Endothelial cell of umbilical vein (primary cell): ENCODE measurements at places on chromosomes 6 and 20. TPM values are rescaled to one million over a fixed set of nuclear protein-coding genes. Genes with fewer than 3 reads are reported as not detected.
A peak's percentile ranks its signal among the peaks of the same experiment; 100 is the strongest.

GRCh38 chr6:161238500-161238899, 35.4 kb downstream of the AGPAT4 start:
- no peak for DNase-seq

DNA sequence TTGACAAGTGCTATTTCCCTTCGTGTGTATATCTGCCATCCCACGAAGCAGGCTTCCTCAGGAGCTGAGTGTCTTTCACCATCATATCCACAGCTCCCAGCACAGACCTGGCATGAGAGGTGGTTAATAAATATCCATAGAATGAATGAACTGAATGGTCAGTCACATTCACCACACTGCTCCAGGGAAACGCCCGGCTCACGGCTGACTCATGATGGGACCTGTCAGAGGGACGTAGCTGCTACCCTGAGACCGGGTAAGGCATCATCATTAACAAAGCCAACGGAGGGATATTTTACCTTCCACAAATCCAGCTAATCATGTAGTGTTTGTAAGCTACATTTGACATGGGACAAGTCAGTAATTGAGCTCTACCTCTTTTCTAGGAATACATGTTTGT, 12.5 kb downstream of the AGPAT4 start:
- DNase-seq: no peak

- no peak for DNase-seq
These were observed 71.9 kb upstream of the IYD start for GRCh38 chr6:150296890-150297289.

Gene CLVS2
- not detected in 2 replicates for polyA plus RNA-seq

GRCh38 chr6:136250686-136251008, 536 bp upstream of the MTFR2 start:
- no peak for DNase-seq

Gene LYRM2
- 6.3 and 11.8 TPM in 2 replicates for polyA plus RNA-seq

DNA sequence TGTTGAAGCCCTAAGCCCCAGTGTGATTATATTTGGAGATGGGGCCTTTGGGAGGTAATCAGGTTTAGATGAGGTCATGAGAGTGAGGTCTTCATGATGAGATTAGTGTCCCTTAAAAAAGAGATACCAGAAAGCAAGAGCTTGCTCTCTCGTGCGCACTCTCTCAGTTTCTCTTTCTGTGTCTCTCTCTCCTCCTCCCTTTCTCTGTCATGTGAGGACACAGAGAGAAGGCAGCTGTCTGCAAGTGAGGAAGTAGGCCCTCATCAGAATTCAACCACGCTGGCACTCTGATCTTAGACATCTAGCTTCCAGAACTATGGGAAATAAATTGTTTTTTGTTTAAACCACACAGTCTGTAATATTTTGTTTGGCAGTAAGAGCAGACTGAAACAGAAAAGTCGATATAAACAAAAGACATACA, 180.5 kb downstream of the IBTK start:
- peak; percentile 73 for DNase-seq

Gene DEF6
- 0.43 and 0.59 TPM in 2 replicates for polyA plus RNA-seq

GRCh38 chr20:49508435-49509199, 26.1 kb upstream of the KCNB1 start:
- DNase-seq: peak; percentile 44

Gene PABPC1L
- polyA plus RNA-seq: 12.6 and 14.2 TPM in 2 replicates

- no peak for DNase-seq
These were observed 31.4 kb downstream of the RGS17 start for GRCh38 chr6:153099636-153100035.

DNA sequence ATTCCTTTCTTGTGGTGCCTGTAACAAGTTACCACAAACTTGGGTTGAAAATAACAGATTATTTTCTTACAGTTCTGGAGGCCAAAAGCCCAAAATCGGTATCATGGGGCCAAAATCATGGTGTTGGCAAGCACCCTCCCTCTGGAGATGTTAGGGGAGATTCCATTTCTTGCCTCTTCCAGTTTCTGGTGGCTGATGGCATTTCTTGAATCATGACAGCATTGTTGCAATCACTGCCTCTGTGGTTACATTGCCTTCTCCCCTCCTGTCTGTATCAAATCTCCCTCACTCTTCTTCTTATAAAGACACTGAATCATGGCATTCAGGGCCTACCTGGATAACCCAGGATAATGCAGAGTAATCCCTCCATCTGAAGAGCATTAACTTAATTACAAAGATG, 17.9 kb upstream of the TENT5A start:
- no peak for DNase-seq

Gene POU3F2
- polyA plus RNA-seq: not detected in 2 replicates

DNA sequence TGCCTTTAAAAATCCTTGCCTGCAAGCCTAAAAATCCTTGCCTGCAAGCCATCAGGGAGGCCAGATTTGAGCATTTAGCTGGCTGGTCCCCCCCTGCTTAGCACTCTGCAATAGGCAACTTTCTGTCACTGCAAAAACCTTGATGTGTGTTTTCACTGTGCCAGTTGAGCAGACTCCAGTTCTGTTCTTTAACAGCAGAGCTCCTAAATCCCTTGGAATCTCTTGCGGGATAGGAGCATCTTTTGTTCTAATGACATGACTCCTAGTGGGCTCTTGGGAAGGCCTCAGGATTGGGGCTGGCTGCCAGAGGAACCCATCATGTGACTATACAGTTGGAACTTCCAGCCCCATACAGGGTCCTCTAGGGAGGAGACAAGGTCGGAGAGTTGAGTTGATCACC, 50.4 kb downstream of the FAM184A start:
- DNase-seq: no peak

DNA sequence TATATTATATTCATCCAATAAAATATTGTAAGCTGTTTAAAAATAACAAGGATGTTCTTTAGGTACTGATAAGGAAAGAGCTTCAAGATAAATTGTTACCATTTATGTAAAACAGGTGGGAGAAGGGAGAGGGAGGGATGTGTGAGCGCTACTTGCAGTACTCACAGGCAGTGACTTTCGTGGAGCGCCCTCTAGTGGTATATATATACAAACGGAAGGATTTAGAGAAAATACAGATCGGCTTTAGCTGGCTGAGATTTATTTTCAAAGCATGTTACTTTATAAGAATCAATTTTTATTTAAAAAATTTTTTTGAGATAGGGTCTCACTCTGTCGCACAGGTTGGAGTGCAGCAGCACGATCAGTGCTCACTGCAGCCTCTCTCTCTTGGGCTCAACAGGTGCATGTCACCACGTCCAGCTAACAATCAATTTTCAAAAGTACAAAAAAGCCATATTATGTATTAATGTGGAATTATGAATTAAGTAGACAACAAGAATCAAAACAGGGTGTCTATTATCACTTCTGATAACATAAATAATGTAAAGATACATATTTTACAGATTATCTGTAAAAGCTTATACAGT, 3.3 kb upstream of the MOG start:
- DNase-seq: peak; percentile 66

- DNase-seq: peak; percentile 76
These were observed 47.1 kb downstream of the DST start for GRCh38 chr6:56595490-56596122.

DNA sequence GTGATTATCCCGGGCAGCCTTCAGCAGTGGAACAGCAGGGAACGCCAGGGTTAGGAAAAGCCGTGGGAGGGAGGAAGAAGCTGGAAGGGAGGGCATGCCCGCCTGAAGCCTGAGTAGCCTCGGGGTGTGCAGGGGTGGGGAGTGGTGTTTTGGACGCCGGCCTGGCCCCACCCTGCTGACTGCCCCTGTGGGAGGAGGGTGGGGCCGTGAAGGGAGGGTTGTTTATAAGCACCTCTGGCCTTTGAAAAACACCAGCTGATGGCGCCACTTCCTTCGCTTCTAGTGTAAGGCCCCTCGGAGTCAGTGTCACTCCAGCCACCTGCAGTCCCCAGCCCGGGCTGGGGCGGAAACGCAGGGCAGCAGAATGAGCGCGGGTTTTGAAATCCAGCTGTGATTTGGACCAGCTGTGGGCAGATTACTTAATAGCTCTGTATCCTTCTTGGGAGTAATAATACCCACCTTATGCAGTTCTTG, 52.8 kb upstream of the BMP6 start:
- DNase-seq: peak; percentile 15

- no peak for DNase-seq
These were observed 350.7 kb upstream of the RNF24 start for GRCh38 chr20:4366076-4366475.

DNA sequence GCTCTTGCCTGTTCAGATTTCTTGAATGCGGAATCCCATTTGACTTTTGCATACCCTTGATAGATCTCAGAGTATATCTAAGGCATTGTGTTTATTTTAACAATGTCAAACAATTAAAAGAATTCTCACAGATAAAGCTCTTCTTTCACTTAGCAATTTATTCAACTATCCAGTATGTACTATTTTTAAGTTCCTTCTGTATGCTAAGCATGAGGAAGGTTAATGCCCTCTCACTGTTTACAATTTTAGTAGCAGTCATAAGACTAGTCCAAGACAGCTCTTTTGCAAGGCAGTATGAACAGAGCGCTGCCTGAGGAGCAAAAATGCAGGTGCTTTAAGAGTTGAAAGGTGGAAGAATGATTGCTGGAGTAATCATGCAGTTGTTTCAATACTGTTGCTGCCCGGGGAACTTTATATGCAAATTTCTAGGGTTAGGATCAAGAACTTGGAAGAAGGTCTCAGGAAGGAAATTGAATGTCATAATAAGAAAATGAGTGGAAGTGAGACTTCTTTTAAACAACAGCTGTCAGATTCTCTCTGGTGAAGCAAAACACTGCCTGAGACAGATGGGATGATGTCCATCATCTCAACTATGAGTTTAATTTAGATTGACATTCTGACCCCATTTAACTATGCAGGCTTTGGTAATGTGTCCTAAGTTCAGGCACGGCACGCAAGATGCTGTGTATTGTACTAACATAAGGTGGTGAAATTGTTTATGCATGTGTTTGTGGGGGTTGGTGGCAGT, 1303.5 kb upstream of the CITED2 start:
- peak; percentile 13 for DNase-seq

DNA sequence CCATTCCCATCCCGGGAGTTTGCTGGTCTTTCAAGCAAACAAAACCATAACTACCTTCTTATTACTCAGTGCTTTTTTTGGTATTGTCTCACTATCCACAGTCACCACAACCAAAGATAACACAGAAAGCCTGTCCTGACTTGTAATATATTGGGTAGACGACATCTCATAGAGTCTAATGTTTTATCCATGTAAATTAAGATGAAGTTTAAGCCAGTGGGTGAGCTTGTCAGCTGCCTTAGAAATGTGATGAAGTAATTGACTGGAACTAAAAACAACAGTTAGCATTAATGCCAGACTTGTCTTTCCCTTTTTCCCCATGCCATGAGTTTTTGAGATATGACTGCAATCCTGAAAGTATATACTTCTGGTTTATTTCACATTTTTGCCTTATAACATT, 282.7 kb upstream of the PRDM1 start:
- no peak for DNase-seq

- peak; percentile 80 for DNase-seq
These were observed 72.3 kb upstream of the CENPW start for GRCh38 chr6:126267626-126268025.

Gene TMEM170B
- polyA plus RNA-seq: 0.92 and 1.1 TPM in 2 replicates

Gene BCAS4
- polyA plus RNA-seq: 1.0 and 1.2 TPM in 2 replicates

GRCh38 chr6:97288188-97288587, 5.2 kb upstream of the MMS22L start:
- DNase-seq: no peak

DNA sequence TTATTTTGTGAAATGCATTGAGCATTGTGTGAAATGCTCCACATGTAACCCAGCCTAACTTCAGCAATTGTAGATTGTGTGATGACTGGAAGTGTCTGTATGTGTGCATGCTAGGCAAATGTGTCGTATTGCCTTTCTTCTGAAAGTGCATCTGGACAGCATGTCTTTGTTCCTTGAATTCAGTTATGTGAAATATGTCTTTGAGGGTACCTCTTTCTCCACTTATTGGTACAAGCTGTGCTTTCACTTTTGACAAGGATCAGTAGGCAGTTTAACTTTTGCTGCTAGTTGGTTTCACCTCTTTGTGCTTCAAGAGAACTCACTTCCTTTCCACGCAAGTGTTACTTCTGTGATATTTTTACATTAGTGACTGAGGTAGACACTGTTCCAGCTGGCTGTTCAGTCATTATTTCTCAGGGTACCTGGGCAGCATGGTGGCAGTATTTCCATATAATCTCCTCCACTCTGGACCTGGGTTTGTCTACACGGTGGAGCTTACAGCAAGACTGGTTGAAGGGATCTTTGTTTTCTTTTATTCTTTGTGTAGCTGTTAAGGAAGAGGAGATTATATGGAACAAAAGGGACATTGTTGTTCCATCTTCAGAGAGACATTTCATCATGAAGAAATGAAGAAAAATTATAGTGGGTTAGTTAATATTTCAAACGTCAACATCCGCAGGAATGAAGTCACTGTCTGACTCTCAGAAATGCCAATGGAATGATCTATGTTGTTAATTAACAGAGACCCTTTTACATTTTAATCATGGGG, 175.4 kb downstream of the UTRN start:
- DNase-seq: no peak

DNA sequence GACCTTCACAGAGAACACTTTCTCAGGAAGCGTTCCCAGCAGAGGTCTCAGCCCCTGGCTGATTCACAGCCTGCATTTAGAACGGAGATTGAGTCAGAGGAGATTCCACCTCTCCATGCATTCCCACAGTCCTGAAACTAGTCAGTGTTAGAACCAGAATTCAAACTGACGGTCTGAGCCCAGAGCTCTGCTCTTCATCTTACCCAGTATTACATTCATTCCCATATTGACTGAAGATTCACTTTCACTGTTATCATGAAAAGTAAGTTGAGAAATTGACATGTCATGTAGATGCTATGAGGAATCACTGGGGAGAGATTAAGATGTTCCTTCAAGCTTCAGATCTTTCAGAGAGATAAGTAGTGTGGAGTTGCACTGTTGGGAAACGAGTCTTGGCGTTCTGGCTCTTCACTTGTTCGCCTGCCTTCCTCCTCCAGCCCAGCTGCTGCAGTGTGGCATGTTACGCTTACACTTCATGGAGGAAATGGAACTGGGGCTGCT, 28.3 kb downstream of the MAS1 start:
- DNase-seq: no peak

DNA sequence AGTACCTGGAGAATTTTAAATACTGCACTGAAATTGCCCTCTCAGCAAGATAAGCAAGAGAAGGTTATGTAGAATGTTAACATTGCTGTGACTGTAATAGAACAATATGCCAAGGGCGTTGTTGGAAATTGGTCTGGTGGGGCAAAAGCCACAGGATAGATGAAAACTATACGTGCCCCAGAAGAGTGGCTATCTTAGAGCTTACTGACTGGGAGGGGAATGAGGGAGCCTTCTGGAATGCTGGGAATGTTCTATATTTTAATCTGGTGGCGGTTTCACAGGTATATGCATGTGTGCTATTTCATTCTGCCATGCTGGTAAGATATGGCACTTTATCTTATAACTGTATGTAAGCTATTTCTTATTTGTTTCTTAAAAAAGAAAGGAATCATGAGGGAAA, 35.2 kb upstream of the YWHAB start:
- no peak for DNase-seq

- DNase-seq: no peak
These were observed 9.4 kb downstream of the TLDC2 start for GRCh38 chr20:36885356-36885755.

DNA sequence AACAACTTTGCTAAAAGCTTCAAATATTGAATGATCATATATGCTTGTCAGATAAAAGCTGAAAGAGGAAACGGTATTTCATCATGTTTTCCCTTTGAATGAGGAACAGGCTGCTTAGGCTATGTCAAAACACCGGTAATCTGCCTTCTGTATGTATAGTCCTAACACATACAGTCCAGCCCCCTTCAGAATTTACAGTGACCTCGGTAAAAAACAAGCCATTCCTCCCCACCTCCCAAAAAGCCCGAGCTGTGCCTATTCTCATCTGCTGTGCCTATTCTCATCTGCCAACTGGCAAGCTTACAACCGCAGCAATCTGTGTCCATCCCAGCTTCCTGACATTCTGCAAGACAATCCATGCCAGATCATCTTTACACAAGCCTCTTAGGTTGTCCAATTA, 26.8 kb upstream of the UBE2J1 start:
- no peak for DNase-seq

GRCh38 chr6:30591008-30591407, 19.8 kb downstream of the ABCF1 start:
- peak; percentile 49 for DNase-seq
